ENCODE measurements at places on chromosomes 7 and 10.

GRCh38 chr7:141551782-141552181 is 572 bp downstream of the AGK start:
- no peak for DNase-seq

DNA sequence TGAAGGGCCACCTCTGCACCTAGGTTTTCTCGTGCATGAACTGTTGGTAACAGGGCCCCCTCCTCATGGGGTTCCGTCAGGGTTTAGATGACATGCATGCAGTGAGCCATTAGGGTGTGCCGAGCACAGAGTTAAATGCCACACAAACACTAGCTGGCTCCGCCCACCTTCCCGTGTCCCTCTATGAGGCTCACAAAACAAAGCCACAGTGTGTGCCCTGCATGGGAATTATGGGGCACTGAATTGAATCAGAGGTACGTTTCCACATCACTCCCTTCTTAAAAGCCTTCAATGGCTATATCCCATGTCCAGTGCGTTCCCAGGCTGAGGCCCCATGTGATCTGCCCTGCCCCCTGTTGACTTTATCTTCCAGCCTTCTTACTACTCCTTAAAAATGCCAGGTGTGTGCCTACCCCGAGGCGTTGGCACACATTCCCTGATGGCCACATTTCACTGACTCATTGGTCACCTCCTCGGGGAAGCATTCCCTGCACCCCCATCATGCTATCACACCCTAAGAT is 35.7 kb downstream of the GSDME start:
- no peak for DNase-seq

DNA sequence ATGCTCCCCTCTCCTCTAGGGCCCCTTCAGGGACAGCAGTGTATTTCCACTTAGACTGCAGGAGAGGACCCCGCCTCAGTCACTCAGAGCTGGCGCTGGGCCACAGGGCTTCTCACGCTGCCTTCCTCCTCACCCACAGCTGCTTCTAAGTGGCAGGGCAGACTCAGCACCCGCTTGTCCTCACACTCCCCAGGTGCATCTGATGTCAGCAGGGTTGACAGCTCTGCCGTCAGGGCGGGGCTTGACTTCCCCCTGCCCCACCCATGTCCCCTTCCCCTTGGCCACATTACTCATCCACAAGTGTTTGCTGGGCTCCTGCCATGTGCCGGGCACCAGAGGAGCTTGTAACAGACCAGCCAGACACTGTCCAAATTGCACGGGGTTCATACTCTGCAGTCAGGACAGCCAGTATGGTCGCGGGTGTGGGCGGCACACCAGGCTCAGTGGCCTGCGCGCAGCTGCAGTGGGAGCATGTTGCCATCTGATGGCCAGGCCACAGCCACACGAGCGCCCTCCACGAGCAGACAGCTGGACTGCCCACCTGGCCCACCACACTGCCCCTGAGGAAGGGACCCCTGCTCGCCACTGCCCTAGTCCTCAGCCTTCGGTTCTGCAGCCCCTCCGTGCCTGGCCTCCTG is 29.3 kb upstream of the TTYH3 start:
- no peak for DNase-seq

DNA sequence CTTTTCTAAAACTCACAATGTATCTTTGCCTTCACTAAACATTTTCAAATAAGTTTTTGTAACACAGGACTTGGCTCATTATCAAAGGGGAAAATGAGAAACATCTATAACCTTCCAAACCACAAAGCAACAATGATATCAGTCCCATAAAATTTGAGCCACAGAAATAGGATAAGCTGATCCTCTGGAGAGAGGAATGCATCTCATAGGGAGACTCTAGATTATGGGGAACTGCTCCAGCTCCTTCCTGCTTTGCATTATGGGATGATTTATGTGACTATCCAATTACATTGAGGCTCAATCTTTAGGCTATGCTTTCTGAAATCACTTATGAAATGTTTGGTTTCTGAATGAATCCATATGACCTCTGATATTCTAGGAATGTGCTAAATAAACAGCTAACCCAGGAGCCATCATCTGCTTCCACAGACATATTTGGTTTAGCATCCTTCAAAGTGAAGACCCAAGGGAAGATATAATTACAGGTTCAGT is 70.4 kb downstream of the CUBN start:
- DNase-seq = no peak

DNA sequence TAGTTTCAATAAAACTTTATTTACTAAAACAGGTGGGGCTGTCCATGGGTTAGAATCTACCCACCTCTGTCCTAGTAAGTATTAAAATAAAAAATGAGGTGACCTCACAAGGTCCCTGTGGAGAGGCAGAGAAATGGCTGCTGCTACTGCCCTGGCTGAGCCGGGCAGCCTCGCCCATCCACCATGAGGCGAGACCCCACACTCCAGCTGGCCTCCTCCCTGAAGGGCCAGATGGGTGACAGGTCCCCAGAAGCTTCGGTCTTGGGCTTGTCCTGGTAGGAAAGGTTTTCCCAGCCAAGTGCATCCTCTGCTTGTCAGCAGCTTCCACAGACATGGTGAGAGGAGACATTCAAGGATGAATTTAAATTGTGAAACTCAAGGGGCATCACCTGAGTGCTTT is 565.8 kb downstream of the PTPRN2 start:
- DNase-seq = no peak

GRCh38 chr7:99372275-99373090 is 2.0 kb upstream of the ARPC1B start:
- DNase-seq = no peak

DNA sequence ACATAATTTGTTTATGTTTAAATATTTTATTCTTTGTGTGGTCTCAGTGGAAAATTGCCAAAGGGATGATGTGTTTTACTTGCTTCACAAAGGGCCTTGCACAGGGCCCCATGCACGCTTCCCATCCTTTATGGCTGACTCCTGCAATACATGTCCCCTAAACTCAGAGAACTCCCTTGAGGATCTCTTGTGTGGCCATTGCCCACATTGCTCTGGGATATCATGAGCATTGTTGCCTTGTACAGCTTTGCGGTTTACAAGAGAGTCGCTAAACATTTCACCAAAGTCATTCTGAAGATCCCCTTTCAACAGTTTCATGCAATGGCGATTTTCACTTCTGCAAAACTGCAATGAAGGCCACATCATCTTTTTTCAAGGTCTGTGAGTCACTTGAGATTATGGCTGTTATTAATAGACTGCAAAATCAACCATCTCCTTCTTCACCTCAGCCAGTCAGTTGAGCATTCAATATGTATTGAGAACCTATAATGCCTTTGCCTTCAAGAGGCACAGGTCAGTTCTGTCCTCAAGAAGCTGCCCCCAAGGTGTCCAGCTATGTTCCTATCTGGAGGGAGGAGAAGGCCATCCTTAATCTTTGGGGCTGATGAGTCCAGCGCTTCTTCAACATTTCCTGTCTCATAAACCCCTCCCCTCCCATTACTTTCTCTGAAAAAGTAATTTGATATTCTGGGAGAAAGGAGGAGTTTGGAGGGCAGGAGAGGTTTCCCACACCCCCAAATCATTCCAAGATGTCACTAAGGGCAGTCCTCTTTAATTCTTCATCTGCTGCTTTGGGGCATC is 108.1 kb downstream of the CCDC71L start:
- DNase-seq = no peak

DNA sequence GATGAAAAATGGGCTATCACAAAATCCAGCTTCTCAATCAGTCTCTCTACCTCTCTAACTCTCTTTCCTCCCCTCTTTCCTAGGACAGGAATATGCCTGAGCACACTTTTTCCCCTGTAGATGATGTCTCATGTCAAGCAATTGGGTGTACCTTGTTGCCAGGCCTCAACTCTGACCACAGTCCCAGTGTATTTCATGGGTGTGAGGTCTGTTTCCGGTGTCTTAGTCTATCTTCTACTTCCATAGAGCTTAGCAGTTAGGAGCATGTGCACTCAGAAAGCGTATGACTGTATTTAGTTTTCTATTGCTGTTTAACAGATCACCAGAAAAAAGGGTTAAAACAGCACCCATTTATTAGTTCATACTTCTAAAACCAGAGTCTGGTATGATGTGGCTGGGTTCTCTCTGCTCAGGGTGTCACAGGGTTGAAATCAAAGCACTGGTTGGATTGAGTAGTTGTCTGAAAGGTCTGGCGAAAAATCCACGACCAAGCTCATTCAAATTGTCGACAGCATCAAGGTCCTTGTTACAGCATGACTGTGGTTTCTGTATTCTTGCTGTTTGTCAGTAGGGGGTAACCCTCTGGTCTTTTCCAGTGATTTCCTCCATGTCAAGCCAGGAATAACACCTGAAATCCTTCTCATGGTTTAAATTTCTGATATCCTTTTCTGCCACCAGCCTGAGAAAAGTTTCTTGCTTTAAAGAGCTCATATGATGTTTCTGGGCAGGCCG is 130.0 kb downstream of the THSD7A start:
- no peak for DNase-seq

- no peak for DNase-seq
These were observed 84.2 kb downstream of the C10orf105 start for GRCh38 chr10:71635251-71635866.

DNA sequence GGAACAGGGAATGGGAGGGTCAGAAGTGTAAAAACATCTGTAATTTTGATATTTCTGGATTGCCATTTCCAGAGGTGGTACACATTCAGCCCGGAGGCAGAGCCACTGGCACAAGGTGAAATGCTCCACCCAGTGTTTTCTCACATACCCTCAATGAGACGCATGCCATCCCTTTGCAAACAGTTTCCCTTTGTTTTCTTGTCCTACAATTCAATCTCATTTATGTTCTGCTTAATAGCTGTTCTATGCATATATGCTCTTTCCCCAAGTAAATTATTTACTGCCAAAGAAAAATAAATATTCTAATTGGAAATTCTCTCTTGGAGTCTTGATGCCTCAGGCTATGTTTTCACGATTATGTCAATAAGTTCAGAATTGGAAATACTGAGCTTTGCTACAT is 369.7 kb upstream of the AKR1E2 start:
- no peak for DNase-seq

DNA sequence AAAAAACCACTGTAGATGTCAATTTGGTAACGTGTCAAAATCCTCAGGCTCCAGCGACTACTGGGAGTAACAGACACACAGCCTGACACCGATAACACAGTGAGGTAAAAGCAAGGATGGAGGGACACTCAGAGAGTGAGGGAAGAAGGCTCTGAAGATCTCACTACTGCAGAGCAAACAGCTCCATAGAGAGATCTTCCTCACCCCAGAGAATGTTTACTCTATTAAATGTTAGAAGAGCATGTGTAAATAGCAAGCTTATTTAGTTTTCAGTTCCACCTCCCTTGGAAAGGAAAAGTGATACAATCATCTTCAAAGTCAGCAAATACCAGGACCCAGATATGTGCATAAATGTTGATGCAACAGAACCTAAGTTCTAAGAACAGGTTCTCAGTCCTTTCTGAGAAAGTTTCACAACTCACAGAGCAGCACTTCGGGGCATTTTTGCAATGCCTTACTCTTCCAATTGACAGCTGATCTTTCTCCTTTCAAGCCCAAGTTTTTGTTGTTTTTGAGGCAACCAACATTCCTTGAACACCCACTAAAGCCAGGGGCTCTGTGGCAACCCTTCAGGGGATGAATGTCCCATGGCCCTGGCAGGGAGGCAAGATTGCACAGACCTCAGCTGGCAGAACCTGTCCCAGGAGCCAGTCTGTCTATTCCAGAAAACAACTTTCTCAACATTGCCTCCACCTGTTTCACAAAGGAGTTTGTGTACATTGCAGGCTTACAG is 177.4 kb downstream of the SFMBT2 start:
- DNase-seq = no peak

DNA sequence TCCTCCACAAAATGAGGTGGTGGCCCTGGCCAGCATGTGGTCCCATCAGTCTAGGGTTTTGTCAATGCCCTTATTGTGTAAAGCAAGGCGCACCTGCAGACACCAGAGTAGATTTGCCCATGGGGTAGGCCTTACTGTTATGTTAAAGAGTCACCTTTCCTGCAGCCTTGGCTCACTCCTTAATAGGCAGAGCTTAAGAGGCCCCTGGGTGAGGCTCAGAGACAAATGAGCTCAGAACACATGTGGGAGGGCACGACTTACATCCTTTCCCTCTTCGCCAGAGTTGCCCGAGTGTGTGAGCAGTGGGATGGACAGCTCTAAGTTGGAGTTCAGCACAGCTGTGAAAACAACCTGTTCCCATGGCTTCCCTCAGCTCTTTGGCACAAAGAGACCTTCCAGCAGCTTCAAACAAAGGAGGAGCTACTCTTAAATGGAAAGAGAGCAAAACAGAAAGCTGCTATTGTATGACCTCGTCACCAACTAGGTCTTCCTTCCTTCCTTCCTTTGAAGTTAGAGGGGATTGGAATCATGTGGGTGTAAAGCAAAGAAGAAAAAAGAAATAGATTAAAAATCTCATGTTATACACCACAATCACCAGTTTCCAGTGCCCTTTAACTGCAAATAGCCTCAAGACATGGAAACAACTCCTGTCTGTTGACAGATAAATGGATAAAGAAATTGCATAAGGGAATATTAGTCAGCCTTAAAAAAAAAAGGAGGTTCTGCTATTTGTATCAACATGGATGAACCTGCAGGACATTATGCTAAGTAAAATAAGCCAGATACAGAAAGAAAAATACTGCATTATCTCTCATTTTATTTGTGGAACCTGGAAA is 11.9 kb upstream of the XPNPEP1 start:
- DNase-seq = no peak

DNA sequence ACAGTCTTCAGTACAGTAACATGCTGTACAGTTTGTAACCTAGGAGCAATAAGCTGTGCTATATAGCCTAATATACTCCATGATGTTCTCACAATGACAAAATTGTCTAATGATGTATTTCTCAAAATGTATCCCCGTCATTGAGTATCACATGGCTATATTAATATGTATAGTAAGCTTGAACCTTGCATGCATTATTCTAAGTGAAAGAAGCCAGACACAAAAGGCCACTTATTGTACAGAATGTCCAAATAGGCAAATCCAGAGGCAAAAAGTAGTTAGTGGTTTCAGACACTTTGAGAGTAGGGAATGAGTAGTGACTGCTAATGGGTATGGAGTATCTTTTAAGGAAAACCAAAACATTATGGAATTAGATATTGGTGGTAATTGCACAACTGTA is 545.1 kb downstream of the ATRNL1 start:
- no peak for DNase-seq

DNA sequence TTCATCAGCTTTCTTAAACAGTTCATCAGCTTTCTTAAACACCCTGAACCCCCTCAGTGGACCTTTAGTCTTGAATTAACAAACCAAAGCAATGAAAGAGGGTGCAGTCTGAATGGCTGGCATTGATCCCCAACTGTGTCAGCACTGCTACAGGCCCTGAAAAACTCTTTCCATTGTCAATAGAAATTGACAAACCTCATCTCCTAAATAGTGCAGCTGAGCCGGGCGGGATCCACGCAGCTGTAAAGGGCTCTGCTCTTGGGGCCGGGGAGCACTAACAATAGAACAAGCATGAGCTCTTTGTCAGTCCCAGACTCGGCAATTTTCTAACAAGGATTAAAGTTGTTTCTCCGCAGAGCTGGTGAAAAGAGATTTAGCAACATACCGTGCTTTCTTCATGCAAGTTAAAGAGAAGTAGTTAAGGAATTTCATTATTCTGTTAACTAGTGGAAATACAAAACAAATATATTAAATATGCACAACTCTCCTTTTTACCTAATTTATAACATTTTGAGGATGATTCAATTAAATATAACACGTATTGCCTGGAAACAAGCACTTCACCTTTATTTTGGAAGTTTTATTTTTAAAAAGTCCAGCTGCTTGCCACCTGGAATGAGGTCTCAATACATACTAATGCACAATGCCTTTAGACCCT is 24.7 kb upstream of the FEZF1 start:
- no peak for DNase-seq

- DNase-seq = no peak
These were observed 76.0 kb upstream of the GRB10 start for GRCh38 chr7:50858528-50859245.
